NCI-H526 (cell line): ENCODE measurements at places on chromosomes 16 and 17.

DNA sequence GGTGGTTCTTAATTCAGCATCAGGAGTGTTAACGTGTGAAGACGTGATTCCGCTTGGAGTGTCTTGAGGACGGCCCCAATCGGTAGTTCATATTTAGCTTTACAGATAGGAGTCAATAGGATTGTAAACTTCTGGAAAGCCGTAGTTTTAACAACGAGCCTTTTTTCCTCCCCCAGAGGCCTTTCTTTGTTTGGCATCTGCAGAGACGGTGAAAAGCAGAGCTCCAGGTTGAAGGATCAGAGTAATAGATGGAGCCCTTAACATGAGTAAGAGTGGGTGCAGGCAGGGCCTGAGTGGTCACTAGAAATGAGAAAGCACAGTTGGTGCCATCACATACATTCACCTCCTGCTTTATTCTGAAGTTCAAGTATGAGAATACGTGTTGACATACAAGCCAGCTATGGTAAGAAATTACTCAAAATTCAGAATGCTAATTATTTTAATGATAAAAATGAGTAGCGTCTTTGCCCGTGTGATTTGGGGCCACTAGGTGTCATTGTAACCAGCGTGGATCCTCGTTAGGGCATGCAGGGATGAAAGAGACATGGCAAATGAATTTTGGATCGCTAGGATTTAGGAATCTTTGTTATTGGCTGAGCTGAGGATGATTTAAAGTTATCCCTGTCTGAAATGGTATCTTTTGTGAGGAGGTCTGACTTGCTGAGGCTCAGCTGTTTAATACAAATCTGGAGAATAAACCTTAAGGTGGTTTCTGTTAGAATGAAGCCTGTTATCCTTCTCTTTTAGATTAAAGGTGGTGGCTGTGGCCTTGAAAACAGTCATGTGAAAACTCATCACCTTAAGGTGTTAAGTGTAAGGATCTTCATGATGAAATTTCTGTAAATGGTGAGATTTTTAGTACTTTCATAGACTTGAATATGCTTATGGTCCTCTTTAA is 18.6 kb downstream of the PRCD start:
- peak; percentile 51 for DNase-seq

DNA sequence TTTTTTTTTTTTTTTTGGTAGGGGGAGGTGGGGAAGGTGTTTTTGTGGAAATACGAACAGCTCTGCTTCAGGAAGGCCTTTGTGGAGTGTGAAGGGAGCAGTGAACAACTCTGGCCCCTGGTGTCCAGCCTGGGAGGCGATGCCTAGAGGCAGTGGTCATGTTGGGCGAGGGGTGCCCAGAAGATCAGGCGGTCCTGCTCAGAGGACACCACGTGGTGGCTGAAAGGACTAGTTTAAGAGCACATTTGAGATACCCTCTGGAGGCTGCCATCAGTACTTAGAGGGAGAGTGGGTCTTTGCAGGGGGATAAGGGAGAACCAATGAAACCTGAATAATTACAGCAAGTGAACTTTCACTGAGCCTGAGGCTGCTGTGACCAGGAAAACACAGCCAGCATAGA is 40.1 kb upstream of the RHOT1 start:
- DNase-seq: no peak

GRCh38 chr17:4710693-4711634 is 532 bp downstream of the ARRB2 start:
- no peak for DNase-seq

DNA sequence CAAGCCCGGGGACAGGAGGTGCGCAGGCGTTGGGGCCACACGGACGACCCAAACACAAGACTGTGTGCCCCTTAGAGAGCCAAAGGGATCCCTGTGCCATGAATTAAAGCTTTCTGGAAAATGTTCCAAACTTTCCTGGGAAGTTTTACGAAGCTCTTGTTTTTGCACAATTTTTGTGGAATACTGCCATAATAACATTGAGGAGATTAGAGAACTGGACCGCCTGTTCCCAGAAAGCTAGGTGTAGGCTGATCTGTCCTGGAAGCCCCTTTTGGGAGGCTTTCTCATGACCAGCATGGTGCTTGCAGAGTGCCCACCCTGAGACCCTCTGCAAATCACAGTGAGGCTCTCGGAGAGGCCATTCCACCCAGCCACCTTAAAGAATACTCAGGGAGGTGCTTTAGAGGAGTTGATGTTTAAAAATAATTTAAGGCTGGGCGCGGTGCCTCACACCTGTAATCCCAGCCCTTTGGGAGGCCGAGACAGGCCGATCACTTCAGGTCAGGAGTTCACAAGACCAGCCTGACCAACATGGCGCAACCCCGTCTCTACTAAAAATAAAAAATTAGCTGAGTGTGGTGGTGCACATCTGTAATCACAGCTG is 1.1 kb downstream of the KDM8 start:
- DNase-seq: no peak

- DNase-seq: no peak
Observed at GRCh38 chr17:79424471-79425185, 186.2 kb downstream of the RBFOX3 start.

- DNase-seq: no peak
Observed at GRCh38 chr16:57061084-57061905, 31.1 kb upstream of the CPNE2 start.

DNA sequence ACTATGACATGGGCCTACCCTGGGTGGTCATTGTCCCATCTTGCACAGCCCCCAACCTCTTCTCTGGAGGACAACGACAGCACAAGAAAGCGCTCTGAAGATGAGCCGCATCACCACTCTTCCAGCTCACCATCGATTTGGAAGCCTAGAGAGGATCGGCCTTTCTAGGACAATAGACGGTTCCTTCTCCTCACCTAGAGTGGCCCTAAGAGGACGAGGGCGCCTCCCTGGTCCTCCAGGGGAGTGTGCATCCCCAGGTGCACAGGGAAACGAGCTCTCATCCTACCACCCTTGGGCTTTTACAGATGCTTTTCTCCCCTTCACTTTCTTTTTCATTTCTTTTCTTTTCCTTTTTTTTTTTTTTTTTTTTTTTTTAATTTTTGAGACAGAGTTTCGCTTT is 20.3 kb upstream of the SLC52A1 start:
- peak; percentile 0 for DNase-seq

DNA sequence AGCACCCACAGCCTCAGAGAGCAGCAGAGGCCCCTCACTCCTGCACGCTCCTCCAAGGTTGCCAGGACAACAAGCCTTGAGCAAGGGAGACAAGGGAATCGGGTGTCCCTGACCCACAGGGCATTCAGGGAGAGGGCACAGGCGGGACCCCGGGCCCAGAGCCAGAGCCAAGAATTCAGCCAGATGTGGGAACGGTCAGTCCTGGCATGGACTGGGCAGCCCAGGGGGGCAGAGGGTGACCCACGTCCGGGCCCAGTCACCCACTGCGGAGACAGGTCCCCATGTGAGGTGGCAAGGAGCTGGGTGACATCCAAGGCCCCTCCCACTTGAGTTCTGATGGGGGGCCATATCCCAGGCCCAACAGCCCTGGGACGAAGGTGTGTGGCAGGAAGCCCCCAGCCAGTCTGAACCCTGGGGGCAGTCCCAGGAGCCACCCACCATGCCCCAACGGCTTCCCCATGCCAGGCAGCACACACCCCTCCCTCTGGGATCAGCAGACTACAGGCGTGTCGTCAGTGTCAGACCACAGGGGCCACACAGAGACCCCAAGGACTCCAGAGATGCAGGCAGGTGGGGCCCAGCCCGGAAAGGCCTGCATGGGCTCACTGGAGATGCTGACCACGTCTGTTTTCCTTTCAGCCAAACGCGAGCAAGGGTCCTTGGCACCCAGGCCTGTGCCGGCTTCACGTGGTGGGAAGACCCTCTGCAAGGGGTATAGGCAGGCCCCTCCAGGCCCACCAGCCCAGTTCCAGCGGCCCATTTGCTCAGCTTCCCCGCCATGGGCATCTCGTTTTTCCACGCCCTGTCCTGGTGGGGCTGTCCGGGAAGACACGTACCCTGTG is 23.0 kb downstream of the USP6 start:
- DNase-seq: no peak

- no peak for DNase-seq
Observed at GRCh38 chr16:85401370-85401916, 211.7 kb upstream of the GSE1 start.

DNA sequence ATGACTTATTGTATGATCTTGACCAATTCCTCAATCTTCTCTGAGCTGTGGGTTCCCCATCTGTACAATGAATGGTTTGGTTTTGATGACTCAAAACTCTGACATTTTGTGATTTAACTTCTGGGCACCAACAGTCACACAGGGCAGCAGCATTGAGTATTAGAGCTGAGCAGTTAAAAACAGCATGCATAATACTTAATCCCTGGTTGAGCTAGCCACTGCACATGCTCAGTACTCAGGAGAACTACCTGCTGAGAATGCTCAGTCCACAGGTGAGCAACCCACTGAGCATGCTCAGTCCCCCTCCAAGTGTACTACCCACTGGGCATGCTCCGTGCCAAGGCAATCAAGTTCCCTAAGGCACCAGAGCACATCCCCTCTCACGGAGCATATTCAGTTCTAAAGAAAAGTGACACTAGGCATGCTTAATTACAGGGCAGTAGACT is 68.7 kb downstream of the AIPL1 start:
- no peak for DNase-seq

DNA sequence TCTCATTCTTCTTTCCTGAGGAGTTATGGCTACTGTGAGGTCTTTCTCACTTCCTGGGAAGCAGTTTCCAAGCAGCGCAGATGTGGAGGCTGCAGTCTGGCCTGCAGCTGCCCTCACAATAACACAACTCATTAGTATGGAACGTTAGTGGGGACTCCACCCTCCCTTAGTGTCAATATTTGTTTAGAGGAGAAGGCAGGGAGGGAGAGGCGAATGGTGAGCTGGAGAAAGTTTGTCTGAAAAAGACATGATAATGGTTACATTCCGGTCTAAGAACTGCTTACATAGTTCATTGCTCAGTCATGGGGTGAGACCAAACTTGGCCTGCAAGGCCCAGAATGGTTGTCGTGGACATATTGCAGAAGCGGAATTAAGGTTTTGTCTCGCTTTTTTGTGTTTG is 170.2 kb downstream of the HS3ST3B1 start:
- peak; percentile 82 for DNase-seq

GRCh38 chr17:48907713-48908046 is 527 bp upstream of the UBE2Z start:
- DNase-seq: peak; percentile 61

- DNase-seq: no peak
Observed at GRCh38 chr16:83248735-83249463, 558.9 kb upstream of the HSBP1 start.

DNA sequence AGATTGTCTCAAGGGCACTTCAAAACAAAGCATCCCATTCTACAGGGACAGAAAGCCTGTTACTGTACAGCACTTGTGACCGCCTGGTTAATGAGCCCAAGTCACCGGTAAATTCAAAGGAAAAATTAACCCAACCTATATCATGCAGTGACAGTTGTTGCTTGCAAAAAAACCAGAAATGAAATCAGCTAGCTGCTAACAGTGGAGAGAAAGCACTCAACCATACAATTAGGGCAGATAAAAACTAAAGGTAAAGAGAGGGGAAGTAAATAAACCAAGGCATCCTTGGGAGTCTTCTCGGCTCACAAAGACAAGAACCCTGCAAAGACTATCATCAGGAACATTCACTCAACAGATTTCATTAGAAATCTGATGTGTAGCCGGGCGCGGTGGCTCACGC is 5.9 kb downstream of the RETREG3 start:
- no peak for DNase-seq

DNA sequence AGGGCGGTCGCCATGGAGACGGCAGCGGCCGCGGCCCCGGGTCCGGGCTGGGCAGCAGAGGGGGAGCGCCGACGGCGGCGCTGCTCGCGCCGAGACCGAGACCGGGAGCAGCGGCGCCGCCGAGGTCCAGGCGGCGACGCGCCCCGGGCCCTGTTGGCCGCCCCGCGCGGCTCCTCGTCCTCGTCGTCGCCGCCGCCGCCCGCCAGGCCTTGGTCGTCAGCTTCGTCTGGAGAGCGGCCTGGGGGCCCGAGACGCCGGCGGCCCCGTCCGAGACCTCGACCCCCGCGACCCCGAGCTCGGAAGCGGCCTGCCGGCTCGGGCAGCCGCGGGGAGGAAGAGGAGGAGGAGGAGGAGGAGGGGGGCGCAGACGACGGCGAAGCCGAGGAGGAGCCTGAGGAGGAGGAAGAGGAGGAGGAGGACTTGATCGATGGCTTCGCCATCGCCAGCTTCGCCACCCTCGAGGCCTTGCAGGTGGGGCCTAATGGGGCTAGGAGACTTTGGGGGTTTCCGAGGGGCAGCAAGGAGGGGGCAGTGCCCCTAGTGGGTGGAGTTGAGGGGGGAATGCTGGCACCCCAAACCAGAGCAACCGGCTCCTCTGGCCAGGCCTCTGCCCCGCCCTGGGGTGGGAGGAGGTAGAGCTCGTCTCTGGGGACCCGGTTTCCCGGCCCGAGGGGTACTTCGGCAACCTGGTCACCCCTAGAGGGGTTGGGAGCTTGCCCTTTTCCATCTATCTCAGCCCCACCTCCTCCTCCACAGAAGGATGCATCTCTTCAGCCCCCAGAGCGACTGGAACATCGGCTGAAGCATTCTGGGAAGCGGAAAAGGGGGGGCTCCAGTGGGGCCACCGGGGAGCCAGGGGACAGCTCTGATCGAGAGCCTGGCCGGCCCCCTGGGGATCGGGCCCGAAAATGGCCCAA is 1.5 kb downstream of the FBRS start:
- no peak for DNase-seq

GRCh38 chr16:49592546-49593423 is 219.2 kb downstream of the C16orf78 start:
- no peak for DNase-seq

DNA sequence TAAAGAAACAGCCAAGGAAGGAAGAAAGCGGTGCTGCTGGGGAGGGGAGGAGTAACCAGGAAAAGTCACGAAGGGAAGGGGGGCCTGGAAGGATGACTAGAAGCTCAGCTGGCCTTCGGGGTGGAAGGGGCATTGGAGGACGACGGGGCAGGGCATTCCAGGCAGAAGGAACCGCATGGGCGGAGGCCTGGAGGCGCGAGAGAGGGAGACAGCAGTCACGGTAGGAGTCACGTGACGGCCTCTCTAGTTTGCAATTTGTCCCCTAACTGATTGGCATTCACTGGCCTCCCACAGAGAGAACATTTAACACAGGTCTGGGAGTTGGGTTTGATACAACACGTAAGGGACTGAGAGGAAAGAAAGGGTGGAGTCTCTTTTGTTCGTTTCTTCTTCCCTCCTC is 63.9 kb downstream of the RTN4RL1 start:
- DNase-seq: no peak

DNA sequence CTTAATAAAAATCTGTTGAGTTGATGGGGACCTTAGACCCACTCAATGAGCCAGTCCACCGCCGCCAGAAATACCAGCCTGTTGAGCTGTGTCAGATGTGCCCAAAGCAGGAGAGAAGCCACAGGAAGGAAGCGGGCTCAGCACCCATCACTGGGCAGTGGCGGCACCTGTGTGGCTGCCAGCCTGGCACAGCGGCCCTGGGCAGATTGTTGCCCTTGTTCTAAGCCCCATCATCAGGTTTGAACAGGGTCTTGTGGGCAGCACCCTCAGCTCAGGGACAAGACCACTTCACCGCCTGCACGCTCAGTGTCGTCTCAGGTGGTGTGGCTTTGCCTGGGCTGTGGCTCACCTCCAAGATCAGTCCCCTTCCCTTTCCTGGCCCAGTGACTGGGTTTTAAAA is 9.3 kb downstream of the ENDOV start:
- no peak for DNase-seq

- no peak for DNase-seq
Observed at GRCh38 chr17:44722254-44722653, 13.8 kb downstream of the DBF4B start.

- DNase-seq: peak; percentile 19
Observed at GRCh38 chr16:50265260-50265659, 1.1 kb upstream of the ADCY7 start.

- no peak for DNase-seq
Observed at GRCh38 chr17:44747566-44747965, 11.2 kb upstream of the ADAM11 start.
